ENCODE measurements at places on chromosomes 2 and 18.

GRCh38 chr18:62716619-62717168 is 1.4 kb downstream of the PHLPP1 start:
- DNase-seq = peak; percentile 52

DNA sequence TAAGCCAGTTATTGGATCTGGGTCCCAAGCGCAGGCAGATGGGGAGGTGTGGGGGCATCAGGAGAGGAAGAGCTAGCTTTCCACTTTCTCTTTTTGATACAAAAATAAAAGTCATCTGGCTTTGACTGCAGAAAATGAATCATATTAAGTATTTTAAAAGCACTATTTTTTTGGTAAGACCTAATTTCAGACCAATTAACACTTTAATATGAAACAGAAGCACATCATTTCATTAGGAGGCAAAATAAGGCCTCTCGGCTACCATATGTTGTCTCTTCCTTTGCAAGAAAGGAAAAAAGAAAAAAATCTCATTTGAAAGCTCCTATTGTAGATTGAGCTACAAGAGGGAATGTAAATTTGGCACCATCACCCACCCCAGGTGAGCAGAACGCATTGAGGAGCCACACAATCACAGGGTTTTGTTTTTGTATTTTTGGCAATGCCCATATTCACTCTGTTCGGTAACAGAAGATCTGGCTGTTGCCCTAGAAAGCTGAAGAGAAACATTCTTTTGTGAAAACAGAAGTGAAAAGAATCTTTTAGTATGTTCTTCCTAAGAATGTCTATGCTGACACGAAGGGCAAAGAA is 390.7 kb upstream of the ETAA1 start:
- no peak for DNase-seq

DNA sequence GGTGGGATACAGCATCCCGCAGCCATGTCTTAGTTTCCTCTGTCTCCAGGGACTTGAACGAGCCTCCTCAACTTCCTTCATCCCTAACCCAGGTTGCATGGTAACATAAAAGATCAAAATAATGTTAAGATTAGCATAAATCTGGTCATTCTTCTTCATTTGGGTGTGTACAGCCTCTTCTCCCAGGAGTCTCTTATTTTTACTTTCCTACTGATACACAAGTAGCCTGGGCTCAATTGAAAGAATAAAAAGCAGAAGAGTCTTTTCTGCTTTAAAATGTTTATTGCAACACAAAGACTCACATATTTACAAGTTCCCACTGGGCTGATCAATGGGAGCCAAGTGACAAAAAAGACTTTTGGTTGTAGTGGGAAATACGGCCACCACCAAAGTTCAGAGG is 137.9 kb upstream of the PID1 start:
- peak; percentile 64 for DNase-seq

- DNase-seq = no peak
These were observed 84.5 kb upstream of the ODC1 start for GRCh38 chr2:10532638-10533101.

- DNase-seq = no peak
These were observed 49.3 kb downstream of the LAMA3 start for GRCh38 chr18:23738575-23738974.

DNA sequence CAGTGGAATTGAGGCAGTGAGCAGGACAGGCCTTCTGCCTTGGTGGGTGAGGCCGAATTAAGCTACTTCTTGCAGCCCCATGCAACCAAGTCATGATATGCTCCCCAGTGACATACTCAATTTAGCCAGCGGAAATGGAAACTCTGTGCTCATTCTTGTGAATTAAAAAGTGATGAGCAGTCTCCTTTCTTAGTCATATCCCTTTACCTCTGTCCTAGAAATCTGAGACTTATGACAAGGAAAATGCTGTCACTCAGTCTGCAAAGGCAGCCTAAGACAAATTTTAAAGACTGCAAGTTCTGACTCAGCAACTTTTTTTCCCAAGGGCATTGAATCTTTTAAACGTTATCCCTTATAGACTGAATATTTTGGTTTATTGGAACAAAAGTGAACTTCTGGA is 218.2 kb downstream of the SH3BP4 start:
- no peak for DNase-seq

DNA sequence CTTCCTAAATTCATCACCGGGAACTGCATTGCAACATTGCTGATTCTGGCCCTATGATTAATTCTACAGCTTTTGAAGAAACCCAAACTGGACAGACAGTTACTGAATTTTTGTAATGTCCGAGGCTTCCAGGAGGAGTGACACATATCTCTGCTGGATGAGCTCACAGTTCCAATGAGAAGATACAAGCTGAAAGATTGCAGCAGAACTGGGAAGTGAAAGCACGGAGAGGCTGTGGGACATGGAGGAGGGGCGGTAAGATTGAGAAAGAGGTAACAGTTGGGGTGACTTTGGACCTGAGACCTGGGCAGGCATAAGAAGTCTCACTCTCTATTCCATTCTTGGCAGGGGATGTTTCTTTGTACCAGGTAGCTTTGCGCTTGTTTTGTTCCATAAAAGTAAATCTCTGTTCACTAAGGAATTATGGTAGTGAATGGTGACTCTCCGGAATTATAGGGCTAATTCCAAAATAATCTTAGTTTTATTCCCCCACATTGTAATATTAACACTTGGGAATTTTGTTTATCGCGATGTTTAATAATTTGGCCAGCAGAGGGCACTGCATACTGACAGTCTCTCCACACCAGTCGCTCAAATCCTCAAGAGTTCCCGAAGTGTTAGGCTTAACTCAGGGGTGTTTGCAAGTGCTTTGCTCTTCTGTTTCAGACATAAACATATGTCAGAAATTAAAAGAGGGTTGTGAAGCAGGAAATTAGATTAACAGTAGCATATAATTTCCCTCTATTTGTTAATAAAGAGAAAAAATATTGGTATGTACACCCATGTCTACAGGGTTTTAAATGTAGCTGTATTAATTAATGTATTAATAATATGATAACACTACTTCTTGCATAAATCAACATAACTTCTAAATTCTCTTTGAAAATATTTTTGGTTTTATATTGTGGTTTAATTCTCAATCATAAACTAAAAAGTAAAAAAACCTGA is 201.4 kb downstream of the SOCS6 start:
- peak; percentile 96 for DNase-seq

DNA sequence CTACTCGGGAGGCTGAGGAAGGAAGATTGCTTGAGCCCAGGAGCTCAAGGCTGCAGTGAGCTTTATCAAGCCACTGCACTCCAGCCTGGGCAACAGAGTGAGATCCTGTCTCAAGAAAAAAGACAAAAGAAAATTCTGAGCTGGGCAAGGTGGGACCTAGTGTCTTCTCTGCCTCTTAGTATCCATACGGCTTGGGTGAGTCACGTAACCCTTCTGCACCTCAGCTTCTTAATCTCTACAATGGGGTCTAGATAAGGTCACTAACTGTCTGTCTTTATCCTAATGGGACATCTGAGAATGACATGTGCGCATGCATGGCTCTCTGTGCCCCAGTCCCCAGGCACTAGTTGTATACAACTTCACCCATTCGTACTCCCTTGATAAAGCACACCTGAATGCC is 53.4 kb upstream of the TLK1 start:
- no peak for DNase-seq

- peak; percentile 10 for DNase-seq
These were observed 50.0 kb upstream of the DSG1 start for GRCh38 chr18:31267823-31268481.

- DNase-seq = no peak
These were observed 97.5 kb downstream of the MRO start for GRCh38 chr18:50722311-50722710.

DNA sequence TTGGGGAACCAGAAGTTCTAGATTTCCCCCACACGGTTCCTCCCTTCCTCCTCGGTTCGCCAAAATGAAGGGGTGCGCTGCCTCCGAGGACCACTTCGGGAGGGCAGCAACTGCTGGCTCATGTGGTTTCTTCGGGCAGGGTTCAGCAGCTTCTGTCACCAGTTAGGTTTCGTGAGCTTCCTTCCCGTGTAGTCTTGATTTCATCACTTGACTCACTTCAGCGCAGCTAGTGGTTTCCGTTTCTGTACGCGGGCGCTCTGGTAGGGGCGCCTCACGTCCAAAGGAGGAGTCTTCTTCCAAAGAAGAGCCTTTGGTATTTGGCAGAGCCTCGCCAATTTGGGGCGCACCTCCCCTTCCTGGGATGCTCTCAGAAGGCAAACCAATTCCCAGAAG is 485 bp upstream of the GALNT3 start:
- peak; percentile 84 for DNase-seq

- peak; percentile 92 for DNase-seq
These were observed 181.1 kb downstream of the NEDD4L start for GRCh38 chr18:58225101-58225500.

- DNase-seq = peak; percentile 80
These were observed 37.9 kb upstream of the ITGA4 start for GRCh38 chr2:181419129-181419855.

GRCh38 chr2:9089831-9090230 is 86.3 kb upstream of the MBOAT2 start:
- no peak for DNase-seq

DNA sequence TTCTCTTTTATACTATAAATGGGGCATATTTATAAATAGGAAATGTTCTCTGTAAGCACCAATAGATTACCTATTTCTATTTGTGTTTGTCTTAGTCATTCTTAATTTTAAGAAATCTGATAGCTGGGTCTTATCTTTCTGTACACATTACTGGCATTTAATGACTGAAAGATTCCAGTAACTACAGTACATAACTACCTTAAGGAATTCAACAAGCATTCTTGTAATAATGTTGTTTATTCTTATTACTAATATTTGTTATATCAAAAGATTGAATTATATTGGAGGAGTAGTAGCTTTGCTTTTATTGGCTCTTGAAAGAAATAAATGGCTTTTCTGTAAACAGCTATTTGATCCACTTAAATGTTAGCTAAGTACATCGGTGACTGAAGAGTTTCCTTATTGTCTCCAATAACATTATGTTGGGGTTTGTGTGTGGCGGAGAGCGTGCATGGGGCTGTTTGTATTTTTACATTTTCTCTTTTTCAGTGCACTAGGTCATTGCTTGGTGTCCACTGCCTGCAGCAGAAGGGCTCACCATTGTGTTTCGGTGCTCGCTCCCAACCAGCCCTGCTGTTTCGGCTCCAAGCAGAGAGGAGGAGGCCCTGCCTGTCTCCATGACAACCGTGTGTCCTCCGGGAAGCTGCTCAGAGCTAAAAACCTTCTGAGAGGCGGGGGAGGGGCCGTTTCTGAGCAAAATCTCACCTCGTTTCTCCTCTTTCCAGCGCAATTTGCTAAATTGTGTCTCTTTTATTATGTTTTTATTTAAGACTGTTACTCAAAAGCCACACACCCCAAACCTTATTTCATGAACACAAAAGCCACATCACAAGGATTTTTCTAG is 112.5 kb upstream of the SLC38A11 start:
- DNase-seq = no peak

DNA sequence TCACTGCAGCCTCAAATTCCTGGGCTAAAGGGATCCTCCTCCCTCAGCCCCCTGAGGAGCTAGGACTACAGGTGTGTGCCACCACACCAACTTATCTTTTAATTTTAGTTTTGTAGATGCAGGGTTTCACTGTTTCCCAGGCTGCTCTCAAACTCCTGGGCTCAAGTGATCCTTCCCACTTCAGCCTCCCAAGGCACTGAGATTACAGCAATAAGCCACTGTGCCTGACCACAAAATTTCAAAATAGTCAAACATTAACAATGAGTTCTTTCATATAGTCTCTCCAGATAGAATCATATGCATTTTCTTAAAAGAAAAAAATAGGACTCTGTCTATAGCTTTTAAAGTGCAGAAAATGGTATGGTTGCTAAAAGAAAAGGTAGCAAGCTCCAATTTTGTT is 24.9 kb upstream of the PID1 start:
- DNase-seq = peak; percentile 49

GRCh38 chr2:157336137-157337010 is 10.8 kb upstream of the ERMN start:
- peak; percentile 69 for DNase-seq

DNA sequence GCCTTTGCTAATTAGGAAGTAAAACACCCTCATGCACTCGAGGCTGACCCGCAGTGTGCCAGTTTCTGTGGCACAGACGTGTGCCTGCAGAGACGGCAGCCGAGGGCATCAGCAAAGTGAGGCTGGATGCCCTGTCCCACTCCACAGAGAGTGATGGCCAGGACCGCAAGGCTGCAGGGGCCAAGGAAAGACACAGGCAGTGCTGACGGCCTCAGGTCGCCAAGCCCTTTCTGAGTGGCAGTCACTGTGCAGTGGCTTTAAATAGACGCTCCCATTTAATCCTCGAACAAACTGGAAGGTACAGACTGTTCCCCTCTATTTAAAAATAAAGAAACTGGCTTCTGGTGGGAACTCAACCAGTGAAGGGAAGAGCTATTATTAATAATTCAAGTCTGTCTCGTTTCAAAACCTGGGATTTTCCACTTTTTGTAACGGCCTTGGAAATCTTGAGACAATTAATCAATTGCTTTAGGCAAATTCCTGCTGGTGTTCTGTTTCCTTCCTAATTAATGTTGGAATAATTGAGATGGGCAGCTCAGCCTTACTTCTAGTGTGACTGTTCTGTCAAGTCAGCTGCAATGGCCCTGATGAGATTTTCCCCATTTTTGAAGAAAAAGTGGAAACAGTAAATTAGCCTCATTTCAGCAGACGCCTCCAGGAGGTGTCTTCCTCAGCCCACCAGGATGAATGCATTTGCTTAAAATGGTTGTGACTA is 644.6 kb upstream of the RAB6C start:
- DNase-seq = no peak

GRCh38 chr2:101157272-101157671 is 6.1 kb upstream of the TBC1D8 start:
- no peak for DNase-seq

All from suppressor macrophage treated with lipopolysaccharide for 1 hour (primary cell).